ENCODE measurements at places on chromosomes 7 and 10.

- DNase-seq: no peak
Observed at GRCh38 chr10:86723009-86723408, 33.4 kb upstream of the BMPR1A start.

- no peak for DNase-seq
Observed at GRCh38 chr7:100589341-100589947, 3.3 kb downstream of the FBXO24 start.

DNA sequence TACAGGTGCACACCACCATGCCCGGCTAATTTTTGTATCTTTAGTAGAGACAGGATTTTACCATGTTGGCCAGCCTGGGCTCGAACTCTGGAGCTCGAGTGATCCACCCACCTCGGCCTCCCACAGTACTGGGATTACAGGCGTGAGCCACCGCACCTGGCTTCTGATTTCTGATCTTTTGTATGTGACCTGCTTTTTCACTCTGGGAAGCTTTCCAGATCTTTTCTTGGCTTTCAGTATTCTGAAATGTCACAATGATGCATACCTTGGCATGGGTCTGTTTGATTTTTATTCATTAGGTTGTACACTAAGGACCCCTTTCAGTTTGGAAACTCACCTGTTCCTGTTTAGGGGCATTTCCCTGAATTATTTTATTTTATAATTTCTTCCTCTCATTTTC is 41.6 kb downstream of the PROSER2 start:
- no peak for DNase-seq

DNA sequence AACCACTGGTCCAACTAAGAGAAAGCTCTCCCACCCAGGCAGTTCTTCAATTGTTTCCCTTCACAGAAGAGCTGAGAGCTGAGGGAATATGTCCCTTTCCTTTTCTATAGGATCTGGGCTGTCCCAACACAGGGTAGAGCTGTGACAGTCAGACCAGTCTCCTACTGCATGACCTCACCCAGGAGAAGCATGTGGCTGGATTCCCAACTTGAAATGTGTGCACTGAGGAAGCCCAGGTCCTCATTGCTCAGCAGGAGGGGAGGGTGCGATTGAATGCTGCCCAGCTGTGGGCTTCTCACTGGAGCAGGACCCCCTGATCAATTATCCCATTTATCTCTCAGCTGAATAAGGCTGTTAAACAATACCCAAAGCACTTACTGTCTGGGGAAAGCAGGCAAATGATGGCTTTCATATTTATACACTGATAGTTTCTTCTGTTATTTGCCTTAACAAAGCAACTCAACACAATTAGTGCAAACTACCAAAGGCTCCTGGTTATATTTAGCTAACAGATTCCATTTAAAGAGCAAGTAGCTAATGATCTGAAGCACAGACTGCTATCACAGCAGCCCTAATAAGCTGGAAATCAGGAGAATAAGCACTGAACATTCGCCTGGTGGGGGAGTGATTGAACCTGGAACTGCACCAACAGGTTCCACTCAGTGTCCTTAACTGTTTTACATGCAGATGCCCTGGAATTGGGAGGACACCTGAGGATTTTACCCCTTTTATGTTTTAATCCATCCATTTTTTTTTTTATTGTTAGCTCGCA is 508.8 kb downstream of the CCSER2 start:
- DNase-seq: no peak

DNA sequence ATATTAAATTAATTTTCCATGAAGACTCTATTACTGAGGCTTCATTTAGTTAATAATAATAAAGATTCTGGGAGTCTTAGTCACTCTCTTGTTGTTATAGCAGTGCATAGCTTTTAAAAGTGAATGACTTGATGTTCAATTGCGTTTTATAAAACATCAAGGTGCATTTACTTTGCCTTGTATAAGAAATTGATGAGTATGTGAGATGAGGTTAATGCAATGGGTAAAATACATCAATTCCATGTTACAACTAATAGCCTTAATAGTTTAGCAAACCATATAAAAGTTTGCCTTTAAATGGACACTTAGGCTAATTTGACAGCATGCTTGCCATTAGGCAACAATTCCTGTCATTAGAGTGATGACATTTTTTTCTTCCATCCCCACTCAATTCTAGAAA is 173.6 kb upstream of the TEX47 start:
- DNase-seq: no peak

DNA sequence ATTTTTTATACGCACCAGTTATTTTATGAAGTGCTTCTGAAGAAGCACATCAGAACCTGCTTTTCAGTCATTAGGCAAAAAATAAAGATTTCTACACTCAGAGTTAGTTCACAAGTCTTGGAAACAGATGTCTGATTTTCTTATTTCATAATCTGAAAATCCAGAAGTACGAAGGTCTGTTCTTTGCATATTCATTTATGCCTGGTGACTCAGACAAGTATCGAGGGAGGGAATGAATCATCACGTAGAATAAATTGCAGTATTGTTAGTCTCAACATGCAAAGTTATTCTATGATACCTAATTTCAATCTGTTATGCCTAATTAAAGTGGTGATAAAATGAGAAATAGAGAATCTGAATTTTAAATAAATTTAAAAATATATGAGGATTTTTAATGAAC is 113.6 kb upstream of the SEM1 start:
- no peak for DNase-seq

DNA sequence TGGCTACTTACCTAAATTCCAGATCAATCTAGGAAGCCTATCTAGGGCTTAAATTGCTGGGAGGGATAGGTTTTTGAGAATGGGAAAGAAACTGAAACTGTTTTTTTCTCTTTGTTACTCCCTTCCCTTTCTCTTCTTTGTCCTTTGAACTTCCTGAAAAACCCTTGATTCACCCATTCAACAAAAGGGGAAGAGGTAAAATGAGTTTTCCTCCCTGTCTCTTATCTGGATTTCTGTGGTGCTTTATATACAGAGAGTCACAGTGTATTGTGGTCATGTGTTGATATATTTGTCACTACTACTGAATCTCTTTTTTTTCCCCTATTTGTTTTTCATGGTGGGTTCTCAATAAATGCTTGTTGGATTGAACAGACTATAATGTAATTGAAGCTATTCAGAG is 19.8 kb upstream of the NUP205 start:
- DNase-seq: no peak

- no peak for DNase-seq
Observed at GRCh38 chr7:80686576-80686975, 48.1 kb downstream of the CD36 start.

- peak; percentile 80 for DNase-seq
Observed at GRCh38 chr10:109914966-109915365, 8.3 kb downstream of the XPNPEP1 start.

- no peak for DNase-seq
Observed at GRCh38 chr7:108069646-108070045, 60.5 kb downstream of the LAMB4 start.

GRCh38 chr10:348456-348855 is 213.2 kb downstream of the ZMYND11 start:
- no peak for DNase-seq

DNA sequence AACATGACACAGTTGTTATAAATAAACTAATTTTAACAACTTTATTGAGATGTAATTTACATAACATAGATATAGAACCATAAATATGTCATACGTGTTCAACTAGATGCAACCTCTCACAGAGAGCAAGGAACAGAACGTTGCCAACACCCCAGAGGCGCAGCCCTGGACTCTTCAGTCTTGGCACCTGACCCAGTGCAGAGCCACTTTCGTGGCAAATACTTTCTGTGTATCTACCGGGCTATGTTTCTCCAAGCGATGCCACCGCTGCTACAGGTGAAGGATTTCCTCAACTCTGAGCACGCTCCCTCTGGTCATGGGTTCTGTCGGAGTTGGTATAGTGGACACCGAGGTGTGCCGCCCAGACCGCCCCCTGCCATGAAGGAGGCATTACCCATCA is 57.4 kb downstream of the TEX36 start:
- DNase-seq: no peak

GRCh38 chr10:7773845-7774801 is 13.7 kb downstream of the KIN start:
- no peak for DNase-seq

- DNase-seq: no peak
Observed at GRCh38 chr10:1610986-1611770, 126.1 kb downstream of the ADARB2 start.

GRCh38 chr7:127900141-127900540 is 131.1 kb downstream of the LRRC4 start:
- no peak for DNase-seq

DNA sequence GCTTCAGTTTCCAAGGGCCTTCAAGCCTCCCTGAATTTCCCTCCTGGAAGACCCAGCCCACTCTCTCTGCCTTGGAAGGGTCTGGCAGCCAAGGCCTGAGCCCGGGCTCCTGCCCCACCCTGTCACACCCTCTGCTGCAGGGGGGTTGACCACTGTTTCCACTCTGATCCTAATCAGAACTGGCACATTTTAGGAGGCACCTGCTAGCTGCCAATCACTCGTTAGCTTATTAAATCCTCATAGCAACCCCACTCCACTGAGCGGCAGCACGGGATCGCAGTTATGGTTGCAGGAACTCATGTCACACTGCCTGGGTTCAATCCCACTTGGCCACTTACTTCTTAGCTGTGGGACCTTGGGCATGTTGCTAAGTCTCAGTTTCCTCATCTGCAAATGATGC is 12.9 kb downstream of the HSPB1 start:
- DNase-seq: no peak

- DNase-seq: no peak
Observed at GRCh38 chr7:91565499-91566401, 301.5 kb downstream of the FZD1 start.

- no peak for DNase-seq
Observed at GRCh38 chr10:97850446-97850845, 803 bp downstream of the GOLGA7B start.

GRCh38 chr7:121271916-121272315 is 56.9 kb upstream of the WNT16 start:
- no peak for DNase-seq

- no peak for DNase-seq
Observed at GRCh38 chr10:97774811-97775294, 3.1 kb upstream of the SFRP5 start.

GRCh38 chr10:90999512-91000172 is 78.8 kb upstream of the ANKRD1 start:
- no peak for DNase-seq

DNA sequence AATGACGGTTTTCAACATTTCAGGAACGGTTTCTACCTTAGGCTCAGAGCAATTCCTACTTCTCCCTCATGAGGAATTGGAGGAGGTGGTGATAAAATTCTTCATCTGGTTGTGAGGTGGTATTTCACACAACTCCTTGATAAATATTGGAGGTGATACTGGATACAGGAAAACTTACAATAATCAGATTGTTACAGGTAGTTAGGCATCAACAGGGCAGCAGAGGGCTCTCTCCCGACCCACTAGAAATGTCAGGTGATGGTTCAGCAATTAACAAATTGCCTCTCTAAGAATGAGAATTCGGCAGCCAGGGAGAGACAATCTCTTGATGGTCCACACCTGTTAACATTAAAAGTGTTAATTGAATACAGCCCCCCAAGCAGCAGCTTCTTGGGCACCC is 22.6 kb downstream of the ZNF786 start:
- DNase-seq: no peak

DNA sequence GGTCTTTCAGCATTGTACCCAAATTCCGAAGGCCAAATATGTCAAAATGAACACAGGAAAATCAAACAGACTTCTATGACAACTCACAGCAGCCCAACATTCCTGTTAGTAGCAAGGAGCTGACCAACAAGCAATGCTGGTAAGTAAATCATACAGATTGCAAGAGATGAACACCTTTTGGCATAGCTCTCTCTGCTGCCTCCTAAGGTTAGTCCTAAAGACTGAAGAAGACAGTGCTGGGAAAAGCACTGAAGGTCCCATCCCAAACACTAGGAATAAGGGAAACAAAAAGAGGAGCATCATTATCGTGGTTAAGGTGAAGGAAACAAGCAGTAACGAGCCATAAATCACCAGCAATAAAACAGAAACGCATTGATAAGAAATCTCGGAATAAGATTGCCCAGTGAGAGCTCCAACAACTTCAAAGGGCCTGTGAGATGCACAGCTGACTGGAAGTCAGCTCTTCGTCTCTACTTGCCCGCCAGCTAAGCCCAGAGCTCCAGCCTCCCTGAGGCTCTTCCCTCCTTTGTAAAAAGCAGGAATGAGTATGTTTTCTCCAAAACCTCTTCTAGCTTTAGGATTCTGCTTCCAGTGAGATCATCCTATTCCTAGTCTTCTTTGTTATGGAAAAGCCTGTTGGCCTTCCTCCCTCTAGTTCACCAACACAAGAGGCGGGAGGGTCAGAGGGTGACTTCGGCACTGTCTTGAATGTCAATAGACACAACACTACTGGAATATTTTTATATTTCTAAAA is 15.3 kb downstream of the NUDT5 start:
- DNase-seq: no peak

DNA sequence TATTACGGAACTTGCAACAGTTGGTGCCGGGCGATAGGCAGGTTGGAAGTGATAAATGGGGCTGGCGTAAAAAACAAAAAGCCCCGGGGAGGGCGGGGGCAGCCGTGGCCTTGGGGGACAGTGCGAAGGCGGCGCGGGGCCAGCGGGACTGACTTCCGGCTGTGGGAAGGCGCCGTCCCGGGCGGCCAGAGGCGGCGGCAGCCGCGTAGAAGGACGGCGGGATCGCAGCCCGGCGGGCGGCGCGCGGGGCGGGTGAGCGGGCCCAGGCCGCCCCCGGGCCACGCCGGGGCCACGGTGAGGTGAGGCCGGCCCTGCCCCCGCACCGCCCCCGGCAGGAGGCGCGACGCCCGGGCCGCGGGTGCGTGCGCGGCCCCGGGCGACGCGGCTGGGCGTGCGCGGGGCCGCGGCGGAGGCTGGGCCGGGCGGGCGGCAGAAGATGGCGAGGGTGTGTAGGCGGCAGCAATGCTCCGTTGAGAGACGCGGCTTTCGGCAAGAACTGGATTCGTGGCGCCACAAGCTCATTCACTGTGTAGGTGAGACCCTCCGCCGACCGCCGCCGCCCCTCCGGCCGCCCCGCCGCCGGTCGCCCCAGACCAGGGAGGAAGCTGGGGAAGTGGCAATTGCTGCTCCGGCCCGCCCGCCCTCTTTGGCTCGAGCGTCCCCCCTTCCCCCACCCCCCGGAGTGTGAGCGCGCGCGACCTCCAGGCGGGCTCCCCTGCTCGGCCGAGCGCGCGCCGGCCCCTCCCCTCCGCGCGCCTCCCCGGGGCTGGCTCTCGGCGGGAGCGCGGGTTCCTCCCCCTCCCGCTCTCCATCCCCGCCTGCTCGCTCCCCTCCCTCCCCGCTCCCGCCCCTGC is at the start of gene LCOR:
TSS of gene LCOR (plus strand) at position 432 of the 854 bp plus-strand sequence. CDS start 116,760 bp downstream, outside the sequence.
- peak; percentile 81 for DNase-seq

DNA sequence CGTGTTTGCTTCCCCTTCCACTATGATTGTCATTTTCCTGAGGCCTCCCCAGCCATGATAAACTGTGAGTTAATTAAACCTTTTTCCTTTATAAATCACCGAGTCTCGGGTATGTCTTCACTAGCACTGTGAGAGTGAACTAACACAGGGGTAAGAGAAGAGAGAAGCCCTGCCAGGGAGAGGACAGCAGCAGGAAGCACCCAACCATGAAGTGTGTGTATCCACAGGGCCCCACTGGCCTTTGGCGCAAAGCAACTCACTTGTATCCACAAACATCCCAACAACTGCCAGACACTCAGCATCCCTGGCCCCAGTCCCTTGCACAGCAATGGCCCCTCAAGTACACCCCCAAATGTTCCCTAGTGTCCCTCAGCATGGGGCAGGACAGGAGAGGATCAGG is 115.1 kb downstream of the MAD1L1 start:
- no peak for DNase-seq

- no peak for DNase-seq
Observed at GRCh38 chr10:128380946-128381345, 254.7 kb upstream of the MKI67 start.
